ENCODE measurements at places on chromosomes 5 and 9. TPM values are rescaled to one million over a fixed set of nuclear protein-coding genes. Genes with fewer than 3 reads are reported as not detected.

- DNase-seq: no peak
Observed at GRCh38 chr9:136386018-136386417, 12.5 kb upstream of the CARD9 start.

- no peak for DNase-seq
Observed at GRCh38 chr5:133293960-133294359, 242.1 kb downstream of the HSPA4 start.

The DRD1 gene
- 1.3 TPM for total RNA-seq

- DNase-seq: no peak
Observed at GRCh38 chr5:12246036-12246435, 341.8 kb upstream of the CTNND2 start.

DNA sequence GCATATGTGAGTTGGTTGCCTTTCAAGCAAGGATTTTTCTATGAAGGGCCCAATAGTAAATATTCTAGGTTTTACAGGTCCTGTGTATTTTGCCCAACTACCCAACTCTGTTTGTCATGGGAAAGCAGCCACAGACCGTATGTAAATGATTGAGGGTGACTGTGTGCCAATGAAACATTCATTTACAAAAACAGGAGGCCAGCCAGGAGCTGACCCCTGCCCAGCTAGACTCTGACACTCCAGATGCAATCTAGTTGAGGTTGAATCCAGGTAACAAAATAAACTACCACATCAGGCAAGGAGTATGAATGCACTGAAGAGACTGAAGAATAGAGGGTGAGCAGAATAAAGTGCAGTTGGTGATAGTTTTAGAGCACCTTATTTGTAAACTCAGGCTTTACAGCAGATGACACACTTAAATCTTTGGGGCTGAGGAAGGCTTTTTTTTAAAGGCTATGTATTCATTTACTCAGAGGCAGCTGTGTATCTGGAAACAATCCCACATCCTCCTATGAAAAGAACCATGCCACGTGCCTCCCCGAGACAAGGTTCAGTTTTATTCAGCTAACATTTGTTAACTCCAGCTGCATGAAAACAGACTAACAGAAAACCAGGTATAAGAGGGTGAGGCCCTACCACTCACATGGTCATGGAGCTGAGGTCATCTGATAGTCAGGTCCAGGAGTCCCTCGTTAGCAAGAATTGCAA, 60.7 kb downstream of the SLC1A1 start:
- no peak for DNase-seq
